ENCODE measurements at places on chromosomes 7 and 10.

DNA sequence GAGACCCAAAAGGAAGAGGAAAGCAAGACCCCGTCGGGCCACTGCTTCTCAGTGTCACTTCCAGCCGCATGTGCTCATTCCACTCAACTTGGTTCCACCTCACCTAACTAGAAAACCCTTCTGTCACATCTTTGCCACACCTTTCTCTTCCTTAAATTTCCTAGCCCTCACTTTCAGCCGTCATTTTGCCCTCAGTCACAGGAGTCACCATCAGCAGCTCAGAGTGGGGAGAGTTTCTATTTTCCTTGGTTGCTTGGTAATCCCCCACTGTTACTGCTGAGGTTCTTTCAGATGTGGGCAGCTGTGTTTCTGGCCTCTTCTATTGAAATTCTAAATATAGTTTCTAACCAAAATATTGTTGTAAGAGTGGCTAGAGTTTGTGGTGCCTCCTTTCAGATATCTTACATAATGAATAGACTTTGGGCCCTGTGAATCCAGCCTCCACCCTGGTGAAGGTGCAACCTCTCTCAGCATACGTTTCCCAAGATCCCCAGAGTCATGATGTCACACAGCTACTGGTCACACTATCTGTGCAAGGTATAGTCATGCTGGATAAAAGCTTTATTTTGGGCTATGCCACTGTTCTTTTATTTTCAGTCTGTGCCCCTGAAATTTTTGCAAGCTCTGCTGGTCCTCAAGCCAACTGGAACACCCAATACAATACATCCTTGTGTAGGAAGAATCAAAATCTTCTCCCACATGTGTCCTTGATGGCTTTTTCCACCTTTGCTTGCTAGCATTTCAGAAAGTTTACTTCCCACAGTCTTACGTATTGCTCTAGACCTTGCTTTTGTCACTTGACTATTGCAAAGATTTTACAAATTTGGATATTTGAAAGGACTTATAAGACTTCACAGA, 9.2 kb downstream of the AGBL3 start:
- DNase-seq: no peak

DNA sequence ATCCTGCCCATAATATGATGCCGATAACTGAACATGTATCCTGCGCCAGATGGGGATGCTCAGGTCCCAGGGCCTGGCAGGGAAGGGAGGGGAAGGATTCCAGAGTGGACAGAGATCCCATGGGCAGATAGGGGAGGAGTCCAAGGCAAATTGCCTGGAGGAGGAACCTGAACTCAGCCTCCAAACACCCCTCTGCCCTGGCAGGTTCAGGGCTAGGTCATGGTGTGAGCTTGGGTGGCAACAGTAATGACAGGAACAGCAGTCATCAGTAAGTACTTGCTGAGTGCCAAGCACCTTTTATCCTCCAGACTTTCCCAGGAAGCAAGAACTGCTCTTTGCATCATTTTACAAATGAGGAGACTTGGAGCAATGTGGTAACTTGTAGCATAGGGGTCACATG, 3.8 kb upstream of the PALD1 start:
- no peak for DNase-seq

- no peak for DNase-seq
Measured at GRCh38 chr10:92750791-92751533, 61.2 kb downstream of the HHEX start.

GRCh38 chr10:49129376-49129775, 4.4 kb downstream of the FAM170B start:
- DNase-seq: no peak

GRCh38 chr7:131066635-131067034, 261.0 kb upstream of the MKLN1 start:
- no peak for DNase-seq

DNA sequence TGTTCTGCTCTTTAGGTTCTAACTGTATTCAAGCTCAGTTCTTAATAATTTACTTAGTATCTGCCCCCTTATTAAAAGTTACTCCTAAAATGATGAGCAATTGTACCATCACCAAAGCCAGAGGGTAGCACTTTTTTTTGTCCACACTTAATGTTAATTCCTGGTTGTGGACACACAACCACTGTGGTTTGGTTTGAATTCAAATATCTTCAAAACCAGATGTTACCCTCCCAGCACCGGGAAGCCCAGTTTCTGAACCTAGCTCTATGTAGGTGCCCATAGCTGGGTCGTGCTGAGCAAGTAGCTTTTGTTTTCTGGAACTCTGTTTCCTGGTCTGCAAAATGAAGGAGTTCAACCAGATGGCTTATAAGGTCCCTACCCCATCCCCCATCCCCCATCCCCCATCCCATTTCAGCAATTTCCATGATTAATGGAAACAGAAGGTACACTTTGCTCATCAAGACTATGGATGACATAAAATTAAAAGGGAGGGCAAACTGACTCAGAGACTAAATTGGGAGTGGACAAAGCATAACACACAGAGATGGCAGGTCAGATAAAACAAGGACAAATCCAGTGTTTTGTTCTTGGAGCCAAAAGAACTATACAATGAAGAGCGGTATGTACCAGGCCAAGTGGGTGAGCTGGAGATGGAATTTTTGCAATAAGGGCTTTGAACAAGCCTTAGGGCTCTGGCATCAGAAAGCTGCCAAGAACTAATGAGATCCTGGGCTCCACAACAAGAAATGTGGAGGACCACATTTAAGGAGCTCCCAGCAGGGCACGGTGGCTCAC, 56.7 kb downstream of the DLG5 start:
- no peak for DNase-seq

DNA sequence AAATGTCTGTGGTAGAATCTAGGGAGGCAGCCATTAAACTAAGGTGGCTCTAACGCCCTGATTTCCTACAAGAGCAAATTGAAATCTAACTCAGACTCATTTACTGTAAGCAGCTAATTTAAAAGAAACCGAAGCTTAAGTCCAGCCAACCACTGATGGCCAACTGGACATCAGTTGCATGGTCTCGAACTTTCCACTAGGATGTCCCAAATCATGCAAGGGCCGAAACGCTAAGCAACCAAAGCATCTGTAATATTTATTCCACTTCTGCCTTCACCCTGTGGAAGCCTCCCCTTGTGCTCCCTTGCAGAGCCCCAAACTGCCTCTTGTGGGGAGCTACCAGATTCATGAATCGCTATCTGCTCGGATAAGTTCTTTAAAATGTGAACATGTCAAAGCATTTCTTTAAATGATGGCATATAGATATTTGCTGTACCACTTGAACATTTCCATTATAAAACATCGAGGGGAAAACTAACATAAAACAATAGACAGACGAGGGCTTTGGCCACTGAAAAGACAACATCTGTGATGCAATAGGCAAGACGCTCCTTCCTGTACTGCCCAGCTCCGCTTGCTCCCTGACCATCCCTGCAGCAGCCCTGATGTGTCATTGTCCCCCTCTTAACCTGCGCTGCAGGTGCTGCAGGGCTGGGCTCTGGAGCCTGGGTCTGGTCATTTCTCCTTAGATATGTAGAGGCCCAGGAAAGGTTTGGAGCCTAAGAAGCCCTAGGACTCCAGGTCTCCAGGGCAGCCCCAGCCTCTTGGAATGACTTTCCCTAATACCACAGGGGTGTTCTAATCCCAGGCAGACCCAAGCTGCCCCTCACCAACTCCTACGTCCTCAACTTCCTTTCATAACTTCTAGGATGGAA, 2.9 kb upstream of the RBP3 start:
- DNase-seq: no peak

GRCh38 chr10:33612116-33612515, 277.6 kb upstream of the NRP1 start:
- DNase-seq: no peak

- DNase-seq: no peak
Measured at GRCh38 chr10:37473906-37474305, 348.5 kb downstream of the ANKRD30A start.

DNA sequence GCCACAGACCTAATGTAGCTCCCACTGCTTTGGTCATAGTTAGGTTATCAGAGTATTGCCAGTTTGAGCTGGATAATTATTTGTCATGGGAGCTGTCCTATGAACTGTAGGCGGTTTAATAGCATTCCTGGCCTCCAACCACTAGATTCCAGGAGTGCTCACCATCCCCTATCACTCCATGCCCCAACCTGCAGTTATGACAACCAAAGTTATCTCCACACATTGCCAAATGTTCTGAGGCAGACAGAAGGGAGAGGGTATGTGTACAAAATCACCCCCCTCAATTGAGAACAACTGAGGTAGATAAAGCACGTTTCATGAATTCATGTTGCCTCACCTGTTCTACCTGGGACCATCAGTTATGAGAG, 119.0 kb upstream of the CACUL1 start:
- no peak for DNase-seq

DNA sequence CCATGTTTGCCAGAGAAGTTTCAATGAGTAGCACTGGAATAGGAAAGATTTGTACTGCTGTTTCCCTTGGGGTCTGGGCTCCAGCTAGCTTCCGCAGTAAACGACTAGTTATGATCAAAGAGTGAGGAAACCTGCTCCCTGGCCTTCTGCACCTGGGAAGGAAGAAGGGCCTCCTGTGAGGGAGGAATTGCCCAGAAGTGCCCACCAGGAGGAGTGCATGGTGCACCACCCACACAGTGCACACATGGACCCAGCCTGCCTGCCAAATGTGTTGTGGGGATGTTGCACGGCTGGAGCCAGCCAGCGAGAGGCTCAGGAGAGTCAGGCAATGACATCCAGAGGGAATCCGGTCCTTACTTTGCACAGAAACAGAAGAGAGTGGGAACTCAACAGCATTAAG, 27.0 kb upstream of the FAM107B start:
- no peak for DNase-seq

DNA sequence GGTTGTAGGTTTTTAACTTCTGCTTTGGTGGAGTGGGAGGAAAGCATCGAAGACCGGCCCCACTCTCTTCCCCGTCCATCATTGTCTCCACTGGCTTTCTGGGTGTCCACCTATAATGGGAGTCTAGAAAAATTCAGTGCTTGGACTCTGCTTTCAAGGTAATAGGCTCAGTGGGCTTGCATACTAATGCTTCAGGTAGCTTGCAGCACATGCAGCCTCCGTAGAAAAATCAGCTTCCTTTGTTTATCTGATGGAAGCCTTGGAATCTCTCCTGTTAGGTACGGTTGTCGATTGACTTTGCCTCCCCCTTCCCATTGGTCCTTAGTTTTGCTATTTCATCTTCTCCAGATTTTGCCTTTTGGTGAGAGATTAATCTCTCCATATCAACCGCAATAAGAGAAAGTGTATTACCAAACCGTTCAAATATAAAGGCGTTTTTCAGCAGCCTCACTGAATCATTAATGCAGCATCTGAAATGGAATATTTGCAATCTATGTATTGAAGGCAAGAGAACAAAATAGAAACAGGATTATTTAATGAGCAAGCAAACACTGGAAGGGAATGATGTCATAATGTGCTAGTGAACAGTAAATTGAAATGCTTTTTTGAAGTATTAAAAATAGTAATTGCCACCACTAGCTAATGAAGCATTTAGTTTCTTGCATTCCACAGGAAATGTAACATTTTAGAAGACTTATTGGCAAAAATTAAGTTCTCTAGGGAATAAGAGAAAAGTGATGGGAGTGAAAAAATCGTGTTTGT, 944 bp downstream of the AVL9 start:
- DNase-seq: no peak

- no peak for DNase-seq
Measured at GRCh38 chr10:88505680-88506215, 77.4 kb downstream of the RNLS start.

Data from NCI-H187 treated with DMSO at 0.1 percent for 48 hours (cell line).